ENCODE measurements at places on chromosomes 6 and 20. TPM values are rescaled to one million over a fixed set of nuclear protein-coding genes. Genes with fewer than 3 reads are reported as not detected.

DNA sequence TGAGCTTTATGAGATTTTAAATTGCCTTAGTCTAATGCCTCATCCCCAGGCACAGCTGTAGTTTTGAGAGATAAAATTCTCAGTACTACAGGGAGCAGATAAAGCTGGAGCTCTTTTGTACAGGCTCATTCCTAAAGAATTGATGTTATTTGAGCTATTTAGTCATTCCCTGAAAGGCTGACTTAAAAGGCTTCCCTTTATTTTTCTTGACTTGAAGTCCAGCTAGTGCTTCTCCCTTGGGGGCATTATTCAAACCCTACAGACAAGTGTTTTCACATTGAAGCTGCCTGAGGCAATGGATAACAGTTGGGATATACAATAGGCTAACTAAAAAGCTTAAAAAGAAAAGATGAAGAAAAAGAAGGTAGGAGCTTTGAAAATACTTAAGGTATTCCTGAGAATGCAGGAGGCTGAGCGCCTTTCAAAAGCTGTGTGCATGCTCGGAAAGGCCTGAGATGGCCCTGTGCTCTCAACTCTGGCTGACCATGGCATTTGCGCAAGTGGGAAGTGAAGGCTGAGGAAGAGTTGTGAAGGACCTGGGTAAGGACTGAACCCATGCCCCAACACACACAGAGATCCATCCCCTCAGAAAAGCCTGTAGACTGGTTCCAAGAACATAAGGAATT, 315.1 kb downstream of the SMOC2 start:
- DNase-seq: no peak

- no peak for DNase-seq
Observed at GRCh38 chr20:24487648-24488047, 18.2 kb downstream of the SYNDIG1 start.

DNA sequence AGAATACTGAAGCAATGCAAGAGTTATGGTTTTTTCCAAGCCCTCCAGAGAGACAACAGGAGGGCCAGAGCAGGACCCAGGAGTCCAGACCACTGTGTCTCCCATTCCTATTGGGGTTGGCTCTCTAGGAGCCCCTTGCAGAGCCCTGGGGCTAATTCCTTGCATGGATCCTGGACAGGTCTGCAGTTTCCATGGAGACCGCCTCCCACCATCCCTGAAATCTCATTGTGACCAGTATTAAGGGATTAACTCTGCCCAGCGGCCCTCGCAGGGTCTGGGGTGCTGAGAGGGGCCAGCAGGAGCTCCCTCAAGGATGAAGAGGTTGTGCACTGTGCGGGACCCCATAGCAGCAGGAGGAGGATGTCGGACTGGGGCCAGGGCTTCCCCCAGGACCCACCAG, 34.8 kb downstream of the HNF4A start:
- DNase-seq: no peak

DNA sequence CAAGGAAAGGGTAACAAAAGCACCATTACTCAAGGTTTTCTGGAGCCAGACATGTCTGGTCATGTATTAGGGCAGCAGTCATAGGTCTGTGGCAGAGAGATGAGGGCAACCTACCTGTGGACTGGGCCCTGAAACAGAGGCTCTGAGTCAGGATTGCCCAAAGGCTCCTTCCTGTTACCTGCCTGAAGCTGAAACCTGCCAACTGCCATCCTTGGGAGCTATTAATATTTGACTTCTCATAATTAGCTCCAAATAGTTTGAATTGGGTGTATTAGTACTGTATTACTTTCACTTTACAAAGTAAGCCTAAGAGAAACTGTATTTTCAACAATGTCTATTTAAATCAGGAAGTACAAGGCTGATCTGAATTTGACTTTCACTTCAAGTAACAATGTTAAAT, 72.0 kb upstream of the TBX18 start:
- no peak for DNase-seq

- DNase-seq: no peak
Observed at GRCh38 chr6:168027521-168027920, 30.1 kb downstream of the KIF25 start.

GRCh38 chr20:16005021-16005914, 568.0 kb downstream of the KIF16B start:
- DNase-seq: no peak

GRCh38 chr6:53220605-53221004, 72.0 kb upstream of the GCM1 start:
- no peak for DNase-seq

DNA sequence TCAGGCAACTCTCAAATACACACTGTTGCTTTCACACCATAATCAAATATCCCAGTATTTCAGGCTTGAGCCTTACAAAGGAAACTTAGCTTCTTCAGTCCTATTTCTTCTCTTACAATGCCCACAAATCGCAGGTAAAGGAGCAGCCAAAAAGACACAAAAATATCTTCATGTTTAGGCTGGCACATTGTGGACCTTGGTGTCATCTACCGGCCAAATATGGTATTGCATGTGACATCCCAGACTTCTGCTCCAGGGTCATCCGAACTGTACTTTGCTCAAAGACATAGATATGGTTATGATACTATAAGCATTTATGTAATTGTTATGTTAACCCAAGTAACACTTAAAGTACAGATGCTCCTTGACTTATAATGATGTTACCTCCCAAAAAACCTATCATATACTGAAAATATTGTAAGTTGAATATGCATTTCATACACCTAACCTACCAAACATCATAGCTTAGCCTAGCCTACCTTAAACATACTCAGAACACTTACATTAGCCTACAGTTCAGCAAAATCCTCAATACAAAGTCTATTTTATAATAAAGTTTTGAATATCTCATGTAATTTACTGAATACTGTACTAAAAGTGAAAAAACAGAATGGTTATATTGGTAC, 4.6 kb downstream of the OR2H2 start:
- DNase-seq: no peak

DNA sequence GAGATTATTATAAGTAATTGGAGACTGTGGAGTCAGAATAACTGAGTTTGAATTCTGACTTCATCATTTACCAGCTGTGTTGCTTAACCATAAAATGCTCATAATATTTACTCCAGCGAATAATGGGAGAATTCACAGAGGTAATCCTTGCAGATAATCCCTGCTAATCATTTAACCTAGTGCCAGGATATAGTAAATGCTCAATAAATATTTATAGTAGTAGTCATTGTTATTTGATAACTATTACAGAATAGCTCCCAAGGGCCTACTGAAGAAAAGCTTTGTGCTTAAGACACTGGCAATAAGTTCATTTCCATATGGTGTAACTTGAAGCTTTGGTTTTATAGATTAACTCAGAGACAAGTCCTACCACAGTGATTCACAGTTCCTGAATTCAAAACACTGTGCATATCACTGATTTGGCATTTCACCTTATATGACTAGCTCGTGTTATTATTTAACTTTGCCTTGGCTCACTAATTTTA, 208.8 kb upstream of the PLCB4 start:
- DNase-seq: no peak

GRCh38 chr6:150408842-150409241, 40.0 kb downstream of the IYD start:
- no peak for DNase-seq

- DNase-seq: no peak
Observed at GRCh38 chr6:39310542-39310941, 3.7 kb downstream of the KCNK17 start.

GRCh38 chr6:40999569-40999968, 39.5 kb downstream of the UNC5CL start:
- DNase-seq: peak; percentile 52

GRCh38 chr20:51221791-51222408, 199.0 kb upstream of the KCNG1 start:
- DNase-seq: peak; percentile 67

DNA sequence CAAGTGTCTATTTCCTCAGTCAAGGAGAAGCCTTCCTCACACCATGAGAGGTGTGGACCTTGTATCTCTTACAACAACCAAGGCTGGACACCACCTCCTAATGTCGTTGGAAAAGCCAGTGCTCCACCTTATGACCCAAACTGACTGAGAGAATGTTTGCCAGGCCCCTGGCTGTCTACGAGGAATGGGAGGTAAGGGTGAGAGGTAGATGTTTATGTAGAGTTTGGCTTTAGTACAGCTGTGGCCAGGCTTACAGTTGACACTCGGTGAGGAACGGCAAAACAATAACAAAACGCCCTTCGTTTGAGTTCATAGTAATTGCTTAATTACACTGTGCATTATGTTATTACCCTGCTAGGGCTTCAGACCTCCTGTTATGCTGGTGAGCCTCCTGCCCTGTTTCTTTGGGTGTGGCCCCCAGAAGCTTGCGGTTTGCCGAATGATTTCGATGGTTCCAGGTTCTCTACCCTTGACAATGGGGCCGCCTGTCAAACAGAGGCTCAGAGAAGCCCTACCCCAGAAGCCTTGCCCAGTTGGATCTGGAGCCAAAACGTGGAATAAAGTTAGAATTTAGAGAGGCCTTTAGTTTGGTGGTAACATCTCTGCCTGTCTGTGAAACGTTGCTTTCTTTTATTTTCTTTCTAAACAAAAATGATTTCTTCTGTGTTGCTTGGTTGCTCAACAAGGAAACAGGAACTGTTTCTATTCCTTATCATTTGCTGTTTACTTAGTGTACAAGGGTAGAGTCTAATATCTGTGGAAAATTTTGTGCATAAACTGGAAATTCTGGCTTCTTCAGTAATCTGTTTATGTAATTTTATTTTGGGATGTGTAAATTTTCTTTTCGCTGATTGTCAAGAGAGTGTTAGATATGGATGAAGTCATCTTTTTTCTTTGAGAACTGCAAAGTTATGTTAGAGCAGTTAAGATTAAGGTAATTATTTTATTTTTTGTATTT, 60.4 kb upstream of the FOXQ1 start:
- no peak for DNase-seq

- no peak for DNase-seq
Observed at GRCh38 chr6:170043881-170044790, 246.7 kb downstream of the DLL1 start.

- DNase-seq: no peak
Observed at GRCh38 chr6:15255909-15256395, 10.1 kb downstream of the JARID2 start.

- peak; percentile 47 for DNase-seq
Observed at GRCh38 chr6:45959534-45960145, 56.0 kb downstream of the CLIC5 start.

DNA sequence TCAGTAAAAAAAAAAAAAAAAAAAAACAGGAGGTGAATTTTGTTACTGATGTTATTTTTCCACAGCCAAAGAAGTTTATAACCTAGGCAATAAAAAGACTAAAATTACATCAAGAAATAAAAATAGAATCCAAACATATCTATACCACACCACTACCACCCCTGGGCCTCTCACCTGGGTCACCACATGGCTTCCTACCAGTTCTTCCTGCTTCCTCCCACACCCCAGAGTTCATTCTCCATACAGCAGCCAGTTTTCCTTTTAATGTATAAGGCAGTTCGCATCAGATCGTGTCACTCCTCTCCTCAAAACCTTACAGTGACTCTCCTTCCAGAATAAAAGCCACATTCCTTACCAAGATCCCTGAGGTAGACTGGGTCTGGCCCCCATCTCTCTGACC, 23.9 kb downstream of the ROS1 start:
- DNase-seq: no peak

DNA sequence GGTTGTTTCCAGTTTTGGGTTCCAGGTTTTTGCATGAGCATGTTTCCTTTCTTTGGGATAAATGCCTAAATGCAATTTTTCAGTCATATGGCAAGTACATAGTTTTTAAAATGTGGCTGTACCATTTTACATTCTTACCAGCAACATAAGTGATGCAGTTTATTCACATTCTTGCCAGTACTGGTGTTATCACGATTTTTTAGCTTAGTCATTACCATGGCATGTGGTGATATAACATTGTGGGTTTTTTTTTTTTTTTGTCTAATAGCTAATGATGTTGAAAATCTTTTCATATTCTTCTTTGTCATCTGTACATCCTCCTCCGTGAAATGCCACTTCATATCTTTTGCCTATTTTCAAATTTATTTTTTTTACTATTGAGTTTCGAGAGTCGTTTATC, 2.9 kb upstream of the TDRD6 start:
- no peak for DNase-seq

GRCh38 chr6:161481786-161482516, 208.1 kb upstream of the AGPAT4 start:
- no peak for DNase-seq

PRKN gene
- 12.1 TPM for total RNA-seq

DAAM2 gene
- total RNA-seq: 23.0 TPM

STK35 gene
- total RNA-seq: 21.2 TPM

ACOT8 gene
- 21.0 TPM for total RNA-seq

SUMO4 gene
- total RNA-seq: 5.0 TPM
